Stimulated activated CD4-positive, alpha-beta T cell treated with anti-CD3 and anti-CD28 coated beads, Interleukin-12 subunit alpha, Interleukin-12 subunit beta, amount 100 ng/mL, for 24 hours (primary cell): ENCODE measurements at places on chromosomes 12 and 14.

- no peak for DNase-seq
These were observed 22.7 kb upstream of the SRGAP1 start for GRCh38 chr12:63821781-63822251.

DNA sequence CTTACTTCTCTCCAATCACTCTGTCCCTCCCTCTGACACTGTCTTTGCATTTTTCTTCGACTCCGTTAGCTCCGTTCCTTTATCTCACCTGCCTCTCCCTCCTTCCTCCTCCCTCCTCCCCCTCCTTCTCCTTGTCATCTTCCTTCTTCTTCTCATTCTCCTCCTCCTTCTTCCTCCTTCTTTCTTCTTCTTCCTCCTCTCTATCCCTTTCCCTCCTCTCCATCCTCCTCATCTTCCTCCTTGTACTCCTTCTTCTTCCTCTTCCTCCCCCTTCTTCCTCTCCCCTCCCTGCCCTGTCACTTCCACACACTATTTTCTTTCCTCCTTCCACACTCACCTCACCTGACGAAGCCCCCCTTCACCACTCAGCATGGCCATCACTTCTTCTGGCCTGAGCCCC is 53.0 kb downstream of the HSPB8 start:
- DNase-seq: no peak

- no peak for DNase-seq
These were observed 886.7 kb downstream of the NRXN3 start for GRCh38 chr14:79056879-79057278.

- no peak for DNase-seq
These were observed 24.0 kb downstream of the FAM222A start for GRCh38 chr12:109737631-109738030.

DNA sequence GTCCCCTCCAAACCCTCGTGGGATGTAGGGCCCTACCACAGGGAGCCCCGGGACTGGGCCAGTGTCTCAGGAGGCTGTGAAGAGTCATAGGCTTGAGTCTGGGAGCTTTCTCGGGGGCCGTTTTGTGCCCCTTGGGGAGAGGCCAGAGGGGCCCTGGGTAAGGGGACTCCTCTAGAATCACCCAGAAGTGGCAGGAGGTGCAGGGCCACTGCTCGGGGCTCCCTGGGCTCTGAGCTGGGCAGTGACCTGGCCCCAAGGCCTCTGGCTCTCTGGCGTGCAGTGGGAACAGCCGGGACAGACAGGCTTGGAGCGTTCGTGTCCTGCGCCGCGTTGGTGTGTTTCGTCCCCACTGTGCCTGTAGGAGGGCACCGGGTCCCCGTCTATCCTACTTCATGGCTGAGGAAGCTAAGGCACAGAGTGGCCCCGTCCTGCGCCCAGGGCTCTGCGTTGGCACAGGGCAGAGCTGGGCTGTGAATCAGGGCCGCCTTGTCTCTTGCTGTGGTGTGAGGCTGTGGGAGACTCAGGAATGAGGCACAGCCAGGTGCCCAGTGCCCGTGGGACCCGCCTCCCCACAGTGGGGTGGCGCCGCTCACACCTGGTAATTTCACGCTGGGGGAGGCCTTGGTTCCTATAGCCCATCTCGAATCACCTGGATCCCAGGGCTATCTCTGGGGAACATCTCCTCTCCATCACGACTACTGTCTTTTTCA is 23.8 kb upstream of the KIF26A start:
- DNase-seq: no peak
